ENCODE measurements at places on chromosomes 6 and 20.

GRCh38 chr6:69813508-69813907, 16.7 kb upstream of the LMBRD1 start:
- DNase-seq, result no peak

GRCh38 chr6:169490246-169490641, 211.6 kb downstream of the WDR27 start:
- no peak for DNase-seq

- no peak for DNase-seq
These were observed 713.4 kb downstream of the CD109 start for GRCh38 chr6:74409447-74409846.

DNA sequence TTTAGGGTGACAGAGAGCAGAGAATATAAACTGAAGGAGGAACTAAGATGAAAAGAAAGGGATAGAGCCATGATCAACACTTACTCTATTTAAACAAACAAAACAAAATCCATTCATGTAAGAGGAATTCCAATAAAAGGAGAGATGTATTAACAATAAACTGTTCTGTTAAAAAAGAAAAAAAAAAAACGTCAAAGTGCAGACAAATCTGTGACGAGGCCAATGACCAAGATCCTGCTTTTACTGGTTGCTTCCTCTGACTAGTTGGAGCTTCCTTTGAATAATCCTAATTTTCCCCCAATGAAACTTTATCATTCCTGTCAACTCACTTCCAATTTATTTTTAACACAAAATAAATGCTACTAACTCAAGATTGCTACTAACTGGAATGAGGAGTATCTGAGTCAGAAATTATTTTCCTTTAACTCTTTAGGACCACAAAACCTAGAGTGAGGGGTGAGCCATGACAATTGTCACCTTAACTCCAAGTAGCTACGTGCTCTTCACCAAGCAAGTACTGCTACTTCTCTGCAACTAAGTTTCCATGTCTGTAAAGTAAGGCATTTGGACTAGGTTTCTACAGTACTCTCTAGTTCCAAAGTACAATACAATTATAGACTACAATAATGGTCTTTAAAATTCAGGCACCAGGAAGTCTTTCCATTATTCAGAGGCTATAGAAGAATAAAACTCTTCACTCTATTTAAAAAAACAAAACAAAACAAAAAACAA, 152.0 kb downstream of the PTPRK start:
- DNase-seq, result no peak

DNA sequence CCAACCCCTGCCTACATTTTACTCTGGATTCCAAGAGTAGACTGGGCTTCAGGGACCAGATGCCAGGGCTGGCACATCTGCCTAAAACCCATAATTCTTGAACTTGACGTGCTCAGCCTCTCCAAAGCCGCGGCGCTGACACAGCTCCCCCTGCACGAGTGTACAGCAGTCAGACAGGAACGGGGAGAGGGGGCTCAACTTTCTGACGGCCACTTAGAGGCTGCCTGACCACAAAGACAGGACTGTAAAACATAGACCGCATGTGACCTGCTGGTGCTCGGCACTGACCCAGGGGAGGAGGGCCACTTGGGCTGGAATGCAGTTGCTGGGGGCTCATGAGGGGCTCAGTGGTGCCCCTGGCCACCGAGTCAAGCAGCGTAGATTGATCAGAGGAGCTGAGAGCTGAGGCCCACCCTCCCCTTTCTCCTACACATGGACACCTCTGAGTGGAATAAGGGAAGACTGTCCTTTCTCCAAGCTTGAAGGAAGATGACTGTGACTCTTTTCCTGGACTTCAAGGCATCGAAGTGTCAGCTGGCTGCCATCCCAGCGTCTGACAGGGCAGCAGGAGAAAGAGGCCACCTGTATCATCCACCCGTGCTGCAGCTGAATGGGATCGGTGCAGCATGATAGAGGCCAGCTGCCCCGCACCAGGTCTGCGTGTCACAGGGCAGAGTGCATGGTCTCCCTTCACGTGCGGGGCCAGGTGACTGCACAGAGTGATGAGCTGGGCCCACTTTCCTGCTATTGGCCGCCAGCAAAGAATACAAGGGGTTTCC, 171.3 kb upstream of the AGPAT4 start:
- no peak for DNase-seq

DNA sequence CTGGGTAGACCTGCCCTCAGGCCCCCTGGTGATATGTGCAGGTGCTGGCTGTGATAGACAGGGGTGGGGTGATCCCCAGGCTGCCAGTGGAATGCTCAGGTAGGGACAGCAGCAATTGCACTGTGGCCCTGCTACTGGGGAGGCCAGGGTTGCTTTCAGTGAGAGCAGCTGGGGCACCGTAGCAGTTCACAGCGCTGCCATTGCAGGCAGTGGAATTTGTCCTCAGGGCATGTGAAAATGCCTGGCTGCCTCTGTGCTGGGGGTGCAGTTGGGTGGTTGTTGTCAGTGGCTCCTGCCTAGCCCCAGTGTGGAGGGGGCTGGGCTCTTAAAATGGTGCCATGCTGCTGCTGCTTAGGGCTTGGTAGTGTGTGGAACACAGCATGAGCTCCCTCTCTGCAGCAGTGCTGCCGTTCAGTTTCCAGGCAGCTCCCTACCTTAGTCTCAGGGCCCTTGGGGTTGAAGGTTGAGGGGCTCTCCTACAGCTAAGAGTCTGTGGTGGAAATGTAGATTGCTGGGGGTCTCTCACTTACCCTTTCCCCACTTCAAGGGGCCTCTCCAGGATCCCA, 23.6 kb downstream of the GJA10 start:
- no peak for DNase-seq

DNA sequence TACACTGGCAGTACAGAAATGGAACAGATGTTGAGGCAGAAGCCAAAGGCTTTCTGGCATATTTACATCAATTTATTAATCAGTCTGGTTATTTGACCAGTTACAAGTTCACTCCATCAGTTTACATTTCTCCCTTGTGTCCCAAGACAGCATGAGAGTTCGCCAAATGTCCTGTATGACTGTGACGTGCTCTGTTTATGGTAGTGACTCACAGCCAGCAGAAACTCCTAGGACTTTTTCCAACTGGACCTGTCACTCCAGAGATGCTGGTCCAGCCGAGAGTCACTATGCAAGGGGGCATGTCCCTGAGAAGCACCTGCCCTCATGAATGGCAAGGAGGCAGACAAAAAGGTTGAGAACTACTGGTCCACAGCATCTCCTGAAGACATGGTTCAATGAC, 160.0 kb downstream of the LRFN2 start:
- no peak for DNase-seq

- DNase-seq, result no peak
These were observed 13.6 kb downstream of the SERPINB6 start for GRCh38 chr6:2957696-2958330.

DNA sequence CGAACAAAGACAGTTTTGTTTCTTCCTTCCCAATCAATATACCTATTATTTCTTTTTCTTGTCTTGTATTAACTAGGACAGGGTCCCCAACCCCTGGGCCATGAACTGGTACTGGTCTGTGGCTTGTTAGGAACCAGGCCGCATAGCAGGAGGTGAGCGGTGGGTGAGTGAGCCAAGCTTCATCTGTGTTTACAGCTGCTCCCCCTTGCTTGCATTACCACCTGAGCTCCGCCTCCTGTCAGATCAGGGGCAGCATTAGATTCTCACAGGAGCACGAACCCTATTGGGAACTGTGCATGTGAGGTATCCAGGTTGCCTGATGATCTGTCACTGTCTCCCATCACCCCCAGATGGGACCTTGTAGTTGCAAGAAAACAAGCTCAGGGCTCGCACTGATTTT, 151.9 kb downstream of the CDKAL1 start:
- DNase-seq, result no peak

DNA sequence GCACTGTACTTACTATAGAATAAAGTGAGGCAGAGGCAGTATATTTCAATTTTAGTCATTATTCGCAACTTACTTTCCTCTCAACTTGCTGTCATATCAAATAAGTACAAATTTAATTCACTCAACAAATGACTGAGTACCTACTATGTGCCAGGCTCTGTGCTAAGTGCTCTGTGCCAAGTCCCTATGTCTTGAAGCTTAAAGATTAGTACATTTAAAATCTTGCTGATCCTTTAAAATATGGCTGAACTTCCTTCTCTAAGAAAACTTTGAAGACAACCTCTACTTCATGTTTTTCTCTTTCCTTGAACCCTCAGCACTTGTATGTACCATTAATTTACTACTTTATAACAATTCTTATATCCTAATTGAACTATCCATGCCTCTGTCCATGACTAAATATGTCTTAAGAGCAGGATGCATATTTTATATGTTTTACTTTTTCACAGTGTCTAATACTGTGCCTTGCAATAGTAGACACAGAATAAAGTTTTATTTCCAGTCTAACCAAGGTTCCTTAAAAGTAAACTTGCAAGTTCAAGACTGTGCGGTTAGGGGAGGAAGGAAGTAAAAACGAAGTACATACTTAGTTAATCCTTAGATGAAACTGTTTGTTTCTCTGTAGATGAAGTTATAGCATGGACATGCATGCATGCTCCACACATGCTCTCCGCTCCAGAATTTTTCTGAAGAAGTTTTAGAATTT, 10.0 kb upstream of the LATS1 start:
- no peak for DNase-seq

DNA sequence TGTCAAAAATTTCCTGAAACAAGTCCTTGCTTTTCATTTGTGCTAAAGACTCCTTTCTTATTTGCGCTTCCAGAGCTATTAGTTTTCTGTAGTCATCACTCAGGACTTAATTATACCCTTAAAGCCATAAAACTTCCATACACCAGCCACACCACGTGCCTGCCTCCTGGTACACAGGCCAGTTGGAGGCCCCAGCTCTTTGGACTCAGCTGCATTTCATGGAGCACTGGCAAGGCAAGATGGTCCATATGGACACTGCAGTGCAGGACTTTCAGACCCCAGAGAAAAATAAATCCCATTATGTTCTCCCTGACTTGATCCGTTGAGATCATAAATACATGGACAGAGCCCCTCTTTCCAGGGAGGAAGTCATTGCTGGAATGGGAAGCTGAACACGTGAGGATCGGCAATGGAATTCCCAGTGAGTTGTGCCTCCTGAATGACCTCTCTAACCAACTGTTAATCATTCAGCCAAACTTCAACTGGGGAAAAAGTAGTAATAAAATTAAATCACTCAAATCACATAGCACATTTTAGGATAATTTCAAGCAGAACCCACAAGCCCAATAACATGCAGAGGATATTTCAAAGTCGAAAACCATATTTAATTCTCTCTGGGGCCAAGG, 173.1 kb downstream of the HACE1 start:
- DNase-seq, result no peak

DNA sequence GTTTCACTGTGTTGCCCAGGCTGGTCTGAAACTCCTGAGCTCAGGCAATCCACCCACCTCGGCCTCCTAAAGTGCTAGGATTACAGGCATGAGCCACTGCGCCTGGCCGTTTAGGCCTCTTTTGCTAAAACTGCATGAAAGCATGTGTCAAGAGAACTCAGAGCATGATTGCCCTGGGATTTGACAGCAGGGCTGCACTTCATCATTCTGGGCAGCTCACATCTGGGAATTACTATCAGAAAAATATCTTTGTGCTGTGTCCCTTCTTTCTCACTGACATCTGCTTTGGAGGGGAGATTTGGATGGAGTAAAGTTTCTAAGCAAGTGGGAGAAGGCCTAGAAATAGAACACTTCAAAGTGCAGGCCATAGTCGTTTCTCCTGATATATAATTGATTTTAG, 59.6 kb upstream of the EIF2S2 start:
- DNase-seq, result no peak

DNA sequence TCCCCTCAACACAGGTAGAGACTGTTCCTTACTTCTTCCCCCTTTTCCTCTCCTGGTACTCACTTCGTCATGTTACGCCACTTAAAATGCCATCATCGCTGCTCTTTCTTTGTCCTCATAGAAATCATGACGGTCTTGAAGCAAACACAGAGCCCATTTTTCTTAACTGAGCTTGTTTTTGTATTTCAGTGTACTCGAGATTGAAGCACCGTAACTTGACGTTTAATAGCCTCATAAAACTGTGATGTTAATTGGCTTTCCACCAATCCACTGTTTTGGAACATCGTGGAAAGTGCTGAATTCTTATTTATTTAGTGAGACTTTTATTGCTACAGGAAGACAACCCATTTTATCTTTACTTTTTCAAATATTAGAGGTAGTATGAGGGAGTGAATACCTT, 38.7 kb downstream of the DUSP22 start:
- DNase-seq, result no peak

GRCh38 chr6:20789162-20789561, 254.9 kb downstream of the CDKAL1 start:
- no peak for DNase-seq

DNA sequence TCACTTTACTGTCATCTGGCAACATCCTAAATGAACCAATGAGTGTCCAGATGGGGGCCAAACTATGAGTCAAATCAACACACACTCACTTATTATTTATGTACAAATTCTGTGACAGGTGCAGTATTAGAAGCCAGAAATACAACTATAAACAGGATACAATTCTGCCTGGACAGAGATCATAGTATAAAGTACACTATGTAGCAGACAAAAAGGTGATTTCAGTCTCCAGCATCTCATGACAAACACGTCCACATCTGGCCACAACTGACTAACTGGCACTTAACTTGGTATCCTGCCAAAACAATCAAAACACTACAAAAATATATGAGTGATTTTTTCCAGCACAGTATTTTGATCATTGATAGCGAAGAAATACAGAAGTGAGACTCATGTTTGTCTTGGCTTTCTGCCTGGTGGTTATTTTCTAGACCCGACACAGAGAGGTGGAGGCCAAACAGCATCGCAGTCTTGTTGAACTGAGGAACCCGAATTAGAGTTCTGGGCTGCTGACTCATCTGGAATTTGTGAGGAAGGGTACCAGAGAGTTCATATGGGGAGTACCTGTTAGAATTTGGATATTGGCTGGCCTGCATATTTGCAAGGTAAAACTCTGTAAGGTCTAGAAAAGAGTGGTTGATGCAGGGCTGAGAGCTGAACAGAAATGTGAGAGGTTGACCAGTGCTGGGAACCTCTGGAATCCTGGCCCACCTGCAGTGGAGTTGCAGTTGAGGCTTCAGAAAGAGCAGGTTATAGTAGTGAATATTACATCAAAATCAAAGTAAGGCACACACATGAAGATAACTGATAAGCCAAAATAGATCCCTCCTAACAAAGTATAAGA, 475.2 kb downstream of the PTPRT start:
- no peak for DNase-seq

- no peak for DNase-seq
These were observed 21.1 kb downstream of the ZNF292 start for GRCh38 chr6:87176493-87176892.

DNA sequence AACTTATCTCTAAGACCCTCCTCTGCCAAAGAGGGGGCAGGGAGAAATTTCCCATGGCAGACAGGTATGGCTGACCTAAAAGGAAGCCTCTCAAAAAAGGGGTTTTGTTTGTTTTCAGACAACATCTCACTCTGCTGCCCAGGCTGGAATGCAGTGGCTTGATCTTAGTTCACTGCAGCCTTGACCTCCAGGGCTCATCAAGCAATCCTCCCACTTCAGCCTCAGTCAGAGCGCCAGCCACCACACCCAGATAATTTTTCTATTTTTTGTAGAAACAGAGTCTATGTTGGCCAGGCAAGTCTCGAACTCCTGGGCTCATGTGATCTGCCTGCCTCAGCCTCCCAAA, 3.8 kb downstream of the EZR start:
- DNase-seq, result no peak

Measured in NCI-H1092 (cell line).